ENCODE measurements at places on chromosomes 11 and 22.

DNA sequence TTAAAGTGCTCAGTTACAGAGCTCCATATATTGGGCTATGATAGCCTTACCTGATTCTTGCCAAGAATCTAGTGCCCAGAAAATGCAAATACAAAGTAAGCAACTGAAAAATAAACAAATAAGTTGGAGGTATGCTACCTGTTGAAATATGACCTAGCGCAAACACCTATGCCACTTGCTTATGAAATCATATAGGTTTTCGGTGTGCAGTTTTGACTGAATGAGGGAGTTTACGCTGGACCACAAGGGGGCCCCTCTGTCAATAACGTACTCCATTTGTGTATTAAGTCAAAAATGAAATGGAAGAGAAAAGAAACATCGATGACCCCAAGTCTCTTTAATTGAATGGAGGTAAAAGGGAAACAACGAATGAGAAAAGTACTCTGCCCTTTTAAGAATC lies 84.9 kb upstream of the TRIM77 start:
- DNase-seq, result no peak

DNA sequence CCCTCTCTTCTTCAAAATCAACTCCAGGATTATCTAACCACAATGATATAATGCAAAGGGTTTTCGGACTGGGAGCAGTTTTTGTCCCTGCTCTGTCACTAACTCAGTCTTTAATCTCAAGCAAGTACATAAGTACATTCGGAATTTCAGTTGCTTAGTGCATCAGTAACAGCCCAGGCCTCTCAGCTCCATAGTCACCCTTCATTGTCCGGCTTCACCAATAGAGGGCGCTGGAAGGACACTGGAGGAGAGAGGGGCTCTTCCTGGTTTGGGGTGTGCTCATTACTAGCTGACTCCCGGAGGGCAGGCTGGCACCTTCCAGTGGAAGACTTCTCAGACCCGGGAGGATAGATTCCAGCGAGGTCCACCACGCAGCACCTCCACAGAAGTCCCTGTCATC lies 90.4 kb upstream of the PDGFD start:
- peak; percentile 31 for DNase-seq

DNA sequence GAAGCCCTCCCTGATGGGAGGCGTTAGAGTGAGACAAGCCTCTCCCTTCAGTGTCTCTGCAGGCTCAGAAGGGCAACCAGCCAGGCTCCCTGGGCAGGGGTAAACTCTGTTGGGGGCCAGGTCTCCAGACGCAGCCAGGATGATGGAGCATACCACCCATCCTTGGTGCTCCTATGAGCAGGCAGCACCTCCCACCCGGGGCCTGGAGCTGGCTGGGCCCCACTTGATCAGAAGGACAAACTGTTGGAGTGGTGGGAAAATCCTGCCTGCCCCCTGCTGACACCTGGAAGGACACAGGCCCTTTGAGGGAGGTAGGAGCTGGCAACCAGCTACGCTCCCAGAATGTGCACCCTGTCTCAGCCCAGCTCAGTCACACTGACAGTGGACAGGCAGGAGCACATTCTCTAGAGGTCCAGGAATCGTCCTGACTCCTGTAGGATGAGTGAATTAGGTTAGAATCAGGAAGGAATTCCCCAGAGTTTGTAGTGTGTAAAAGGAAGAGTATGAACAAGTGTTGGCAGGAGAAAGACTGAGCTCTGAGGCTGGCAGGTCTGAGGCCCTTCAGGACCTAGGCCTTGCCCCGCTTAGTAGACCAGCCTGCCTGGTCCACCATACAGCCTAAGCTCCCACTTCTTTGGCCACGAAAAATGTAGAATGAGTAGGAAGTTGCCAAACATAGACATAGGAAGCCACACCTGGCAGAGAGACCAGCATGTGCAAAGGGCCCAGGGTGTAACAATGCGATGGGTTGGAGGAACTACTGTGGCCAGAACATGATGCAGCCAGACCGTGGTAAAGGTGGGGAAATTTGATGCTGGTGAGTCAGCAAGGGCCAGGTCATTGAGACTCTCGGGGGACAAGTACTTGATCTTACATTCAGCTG lies 19.1 kb downstream of the ARHGEF17 start:
- peak; percentile 46 for DNase-seq

- DNase-seq, result no peak
Measured at GRCh38 chr11:19430754-19431398, 190.1 kb upstream of the E2F8 start.

DNA sequence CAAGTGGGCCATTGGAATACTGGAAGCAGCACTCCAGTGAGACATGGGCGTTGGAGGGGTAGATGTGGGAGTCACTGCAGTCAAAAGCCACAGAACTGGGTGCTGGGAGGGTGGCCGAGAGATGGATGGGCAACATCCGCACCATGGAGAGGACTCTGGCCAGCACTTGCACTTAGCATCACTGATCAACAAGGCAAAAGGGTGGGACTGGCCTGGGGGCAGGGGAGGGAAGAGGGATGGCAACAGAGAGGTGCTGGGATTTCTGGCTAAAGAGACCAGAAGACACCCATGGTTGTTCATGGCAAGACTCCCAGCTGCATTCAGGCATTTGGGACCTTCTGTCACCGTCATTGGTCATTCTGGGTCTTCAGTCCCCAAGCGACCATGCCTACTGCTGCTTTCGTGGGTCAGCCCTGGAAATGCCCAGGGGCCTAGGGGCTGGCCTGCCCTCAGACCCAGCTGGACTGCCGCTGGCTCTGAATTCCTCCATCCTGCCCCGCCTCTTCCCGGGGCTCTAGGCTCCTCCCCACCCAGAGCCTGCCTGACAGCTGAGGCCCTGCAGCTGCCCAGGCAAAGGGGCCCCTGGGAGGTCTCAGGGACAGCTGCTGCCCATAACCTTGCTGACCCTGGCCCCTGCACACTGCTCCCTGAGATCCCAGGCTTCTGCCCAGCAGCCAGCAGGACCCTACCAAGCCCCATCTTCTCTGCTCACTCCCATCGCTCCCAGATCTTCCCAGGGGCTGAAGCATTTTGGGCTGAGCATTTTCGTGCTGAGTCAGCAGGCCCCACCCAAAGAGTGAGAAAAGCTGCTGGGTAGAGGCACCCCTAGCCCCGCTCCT lies 13.0 kb upstream of the CDC42EP2 start:
- DNase-seq, result no peak

DNA sequence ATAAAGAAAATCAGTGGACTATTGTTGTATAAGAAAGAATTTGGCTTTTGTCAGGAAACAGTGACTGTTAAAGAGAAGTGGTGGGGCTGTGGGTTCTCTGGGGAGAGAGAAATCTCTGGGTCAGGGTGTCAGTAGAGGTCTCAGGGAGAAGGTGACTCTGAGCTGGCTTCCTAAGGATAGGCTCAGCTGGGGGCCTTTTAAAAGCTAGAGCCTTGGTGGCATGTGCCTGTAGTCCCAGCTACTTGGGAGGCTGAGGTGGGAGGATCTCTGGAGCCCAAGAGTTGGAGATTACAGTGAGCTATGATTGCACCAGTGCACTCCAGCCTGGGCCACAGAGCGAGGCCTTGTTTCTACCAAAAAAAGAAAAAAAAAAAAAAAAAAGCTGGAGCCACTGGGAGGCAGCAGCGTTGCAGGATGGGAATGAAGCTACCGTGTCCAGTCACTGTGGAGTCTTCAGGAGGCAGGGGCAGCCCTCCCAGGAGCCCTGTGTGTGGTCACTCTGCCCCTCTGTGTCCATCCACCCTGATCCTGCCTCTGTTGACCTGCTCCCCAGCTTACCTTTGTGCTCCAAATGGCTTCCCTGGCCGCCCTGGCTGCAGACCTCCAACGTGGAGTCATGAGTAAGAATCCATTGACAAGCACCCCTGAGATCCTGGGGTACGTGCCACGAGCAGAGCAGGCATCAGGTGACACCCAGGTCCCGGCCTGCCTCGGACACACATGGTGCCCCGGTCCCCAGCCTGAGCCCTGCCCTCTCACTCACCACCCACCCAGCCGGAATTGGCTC lies 5.4 kb upstream of the MIF start:
- peak; percentile 17 for DNase-seq

- no peak for DNase-seq
Measured at GRCh38 chr22:46081036-46081830, 69.1 kb upstream of the PPARA start.

DNA sequence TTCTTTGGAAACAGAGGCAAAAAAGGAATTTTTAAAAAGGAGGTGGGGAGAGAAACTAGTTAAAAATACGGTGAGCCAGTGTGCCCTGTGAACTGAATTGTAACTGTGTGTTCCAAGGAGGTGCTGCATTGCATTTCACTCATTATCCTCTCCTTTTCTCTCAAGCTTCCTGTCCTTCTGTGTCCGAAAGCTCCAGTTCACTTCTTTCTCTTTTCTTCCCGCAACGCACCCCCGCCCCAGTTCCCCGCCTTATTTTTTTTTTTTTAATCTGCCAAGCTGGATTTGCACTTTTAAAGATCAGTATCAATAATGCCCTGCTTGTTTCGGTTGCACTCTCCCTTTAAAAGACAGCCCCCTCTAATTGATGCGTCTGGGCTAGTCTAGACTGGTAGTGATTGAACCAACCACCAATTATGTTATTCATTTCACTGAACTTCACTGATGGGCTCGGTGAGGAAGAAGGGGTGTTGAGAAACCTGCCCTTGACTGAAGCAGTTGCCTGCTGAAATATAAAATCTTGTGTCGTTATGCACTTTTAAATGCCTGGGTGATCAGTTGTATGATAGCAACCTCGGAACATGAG lies 18.5 kb downstream of the BLID start:
- peak; percentile 45 for DNase-seq

- DNase-seq, result no peak
Measured at GRCh38 chr11:78056093-78056492, 7.6 kb upstream of the THRSP start.

GRCh38 chr11:16404781-16405285 lies 48.5 kb upstream of the SOX6 start:
- no peak for DNase-seq

GRCh38 chr11:86043765-86044503 lies 24.9 kb downstream of the PICALM start:
- no peak for DNase-seq

DNA sequence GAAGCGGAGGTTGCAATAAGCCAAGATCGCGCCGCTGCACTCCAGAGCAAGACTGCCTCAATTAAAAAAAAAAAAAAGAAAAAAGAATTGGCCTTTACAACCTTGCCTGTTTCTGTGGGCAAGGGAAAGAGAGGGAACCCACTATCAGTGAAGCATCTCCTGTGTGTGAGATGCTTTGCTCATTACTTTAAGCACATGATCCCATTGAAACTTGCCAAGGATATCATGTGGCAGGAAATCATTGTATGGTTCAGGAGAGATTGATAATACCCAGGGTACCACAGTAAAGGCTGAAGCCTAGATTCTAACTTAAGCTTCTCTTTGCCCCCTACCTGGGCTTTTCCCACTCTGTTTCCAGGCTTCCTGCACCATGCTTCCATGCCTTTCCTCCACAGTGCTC lies 3.6 kb downstream of the LDLRAD3 start:
- DNase-seq, result no peak

GRCh38 chr22:42368379-42369249 lies 63.6 kb downstream of the NFAM1 start:
- no peak for DNase-seq

DNA sequence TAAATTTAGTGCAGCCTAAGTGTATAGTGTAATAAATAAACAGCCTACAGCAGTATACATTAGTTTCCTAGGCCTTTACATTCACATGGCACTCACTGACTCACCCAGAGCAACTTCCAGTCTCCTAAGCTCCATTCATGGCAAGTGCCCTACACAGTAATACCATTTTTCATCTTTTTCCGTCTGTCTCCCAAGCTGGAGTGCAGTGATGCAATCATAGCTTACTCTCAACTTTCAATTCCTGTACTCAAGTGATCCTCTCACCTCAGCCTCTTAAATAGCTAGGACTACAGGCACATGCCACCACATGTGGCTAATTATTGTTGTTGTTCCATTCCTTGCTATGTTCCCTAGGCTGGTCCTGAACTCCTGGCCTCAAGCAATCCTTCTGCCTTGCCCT lies 54.4 kb downstream of the FCHSD2 start:
- no peak for DNase-seq

DNA sequence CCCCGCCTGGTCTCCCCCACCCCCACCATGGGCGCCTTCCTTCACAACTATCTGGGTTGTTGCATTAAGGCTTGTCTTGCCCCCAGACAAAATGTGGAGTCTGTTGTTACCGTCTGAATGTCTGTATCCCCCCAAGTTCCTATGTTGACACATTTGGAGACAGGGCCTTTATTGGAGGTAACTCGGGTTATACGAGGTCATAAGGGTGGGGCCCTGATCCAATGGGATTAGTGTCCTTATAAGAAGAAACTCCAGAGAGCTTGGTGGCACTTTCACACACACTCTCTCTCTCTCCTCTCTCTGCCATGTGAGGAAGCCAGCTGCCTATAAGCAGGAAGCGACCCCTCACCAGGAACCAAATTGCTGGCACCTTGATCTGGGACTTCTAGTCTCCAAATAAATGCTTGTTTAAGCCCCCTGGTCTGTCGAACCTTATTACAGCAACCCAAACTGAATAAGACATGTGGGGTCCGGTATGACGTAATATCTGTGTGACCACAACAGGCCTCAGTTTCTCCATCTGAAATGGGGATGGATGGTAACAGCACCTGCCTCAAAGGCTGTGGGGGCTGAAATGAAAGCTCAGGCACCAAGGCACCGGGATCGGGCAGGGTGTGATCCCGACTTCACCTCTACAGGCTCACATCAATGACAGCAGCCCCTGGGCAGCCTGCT lies 222.3 kb downstream of the CTTN start:
- no peak for DNase-seq

GRCh38 chr22:49753276-49753890 lies 74.3 kb downstream of the BRD1 start:
- no peak for DNase-seq

DNA sequence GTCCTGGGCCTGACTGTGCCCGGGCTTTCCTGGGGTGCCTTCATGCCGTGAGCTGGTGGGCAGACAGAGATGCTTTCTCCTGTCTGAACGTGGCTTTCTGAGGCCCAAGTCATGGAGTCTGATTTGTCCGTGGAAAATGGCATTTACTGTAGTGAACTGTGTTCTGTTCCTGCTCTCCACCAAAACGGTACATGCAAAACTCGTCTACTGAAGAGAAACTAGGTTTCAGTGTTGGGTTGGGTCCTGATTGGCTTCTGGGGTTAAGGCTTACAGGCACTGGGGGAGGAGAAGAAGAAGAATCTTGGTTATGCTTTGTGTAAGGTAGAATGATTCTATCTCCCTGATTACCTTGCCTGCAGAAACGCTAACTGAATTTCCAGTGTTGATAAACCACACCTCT lies 541.7 kb downstream of the NTM start:
- DNase-seq, result no peak

GRCh38 chr11:126312961-126313360 lies 9.1 kb downstream of the DCPS start:
- no peak for DNase-seq

DNA sequence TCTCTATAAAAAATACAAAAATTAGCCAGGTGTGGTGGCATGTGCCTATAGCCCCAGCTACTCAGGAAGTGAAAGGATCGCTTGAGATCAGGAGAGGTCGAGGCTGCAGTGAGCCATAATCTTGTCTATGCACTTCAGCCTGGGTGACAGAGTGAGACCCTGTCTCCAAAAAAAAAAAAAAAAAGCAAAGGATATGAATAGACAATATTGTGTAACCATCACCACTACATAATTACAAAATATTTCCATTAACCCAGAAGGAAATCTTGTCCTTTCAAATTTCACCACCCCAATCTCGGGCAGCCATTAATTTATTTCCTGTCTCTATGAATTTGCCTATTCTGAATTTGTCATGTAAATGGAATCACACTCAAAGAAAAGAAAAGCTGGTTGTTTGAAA lies 21.2 kb downstream of the RSF1 start:
- DNase-seq, result no peak

- DNase-seq, result no peak
Measured at GRCh38 chr11:125842321-125842948, 9.3 kb downstream of the PATE4 start.
